ENCODE measurements at places on chromosomes 16 and 17.
A peak's percentile ranks its signal among the peaks of the same experiment; 100 is the strongest.

GRCh38 chr16:48294724-48295123 is 47.4 kb upstream of the ABCC11 start:
- DNase-seq: no peak

DNA sequence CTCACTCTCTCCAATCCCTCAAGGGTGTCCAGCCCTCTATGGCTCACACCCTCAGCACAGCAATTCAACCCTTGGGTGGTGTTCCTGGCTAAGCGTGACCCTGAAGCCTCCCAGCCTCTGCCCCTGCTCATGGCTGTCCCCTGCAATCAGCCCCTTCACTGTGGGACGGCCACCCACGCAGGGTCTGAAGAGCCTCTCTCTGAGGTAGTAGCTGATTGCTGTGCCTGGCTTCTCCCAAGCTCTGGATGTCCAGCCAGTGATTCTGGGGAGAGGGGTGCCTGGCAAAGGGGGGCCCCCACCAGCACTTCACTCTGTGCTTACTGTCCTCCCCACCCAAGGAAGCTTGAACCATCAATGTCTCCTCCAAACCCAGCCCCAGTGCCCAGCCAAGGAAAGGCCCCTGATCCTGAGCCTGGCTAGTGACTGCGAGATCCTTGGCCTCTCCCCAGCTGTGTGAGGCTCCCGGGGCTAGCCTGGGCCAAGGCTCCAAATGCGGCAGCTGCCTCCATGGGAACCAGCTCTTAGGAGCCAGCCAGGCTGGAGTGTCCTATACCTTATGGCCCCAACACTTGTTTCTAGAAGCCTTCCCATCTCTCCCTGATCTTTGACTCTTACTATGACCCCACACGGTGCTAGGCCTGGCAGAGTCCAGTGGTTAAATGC is 9.9 kb downstream of the MTSS2 start:
- DNase-seq: no peak

GRCh38 chr16:15457958-15458357 is 23.6 kb downstream of the BMERB1 start:
- no peak for DNase-seq

GRCh38 chr16:86681031-86681756 is 102.8 kb downstream of the FOXL1 start:
- no peak for DNase-seq

DNA sequence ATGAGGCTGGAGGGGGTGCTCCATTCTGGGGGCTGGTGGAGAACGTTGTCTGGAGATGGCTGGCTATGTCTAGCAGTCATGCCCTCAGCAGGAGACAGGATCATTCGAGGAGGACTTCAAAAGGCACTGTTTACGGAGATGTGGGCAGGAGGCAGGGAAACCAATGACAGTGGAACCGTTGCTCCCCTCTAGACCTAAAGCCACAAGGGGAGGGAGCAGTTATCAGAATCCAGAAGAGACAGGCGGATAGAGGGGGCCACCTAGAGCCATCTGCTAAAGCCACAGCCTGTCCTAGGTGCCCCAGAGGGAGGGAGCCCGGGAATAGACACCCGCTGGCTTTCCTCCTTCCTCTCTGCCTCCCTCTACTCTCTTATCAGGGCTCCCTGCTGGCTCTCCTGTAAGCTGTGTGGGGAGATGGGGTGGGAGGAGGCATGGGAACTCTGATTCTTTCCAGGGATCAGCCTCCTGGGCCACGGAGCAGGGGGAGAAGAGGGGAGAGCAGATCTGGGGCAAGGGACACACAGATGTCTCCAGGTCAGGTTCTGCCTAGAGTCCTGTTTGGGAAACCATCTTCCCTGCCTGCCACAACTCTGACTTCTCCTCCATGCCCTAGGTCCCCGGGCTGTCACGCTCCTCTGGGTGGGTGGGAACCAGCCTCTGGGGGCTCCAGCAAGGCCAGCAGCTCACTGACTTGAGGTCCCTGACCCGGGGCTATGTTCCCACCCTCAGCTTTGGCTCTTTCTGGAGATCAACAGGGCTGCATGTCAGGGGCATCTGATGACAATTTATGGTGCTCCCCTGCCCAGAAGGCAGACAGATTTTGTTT is 42.3 kb downstream of the IRX3 start:
- DNase-seq: no peak

DNA sequence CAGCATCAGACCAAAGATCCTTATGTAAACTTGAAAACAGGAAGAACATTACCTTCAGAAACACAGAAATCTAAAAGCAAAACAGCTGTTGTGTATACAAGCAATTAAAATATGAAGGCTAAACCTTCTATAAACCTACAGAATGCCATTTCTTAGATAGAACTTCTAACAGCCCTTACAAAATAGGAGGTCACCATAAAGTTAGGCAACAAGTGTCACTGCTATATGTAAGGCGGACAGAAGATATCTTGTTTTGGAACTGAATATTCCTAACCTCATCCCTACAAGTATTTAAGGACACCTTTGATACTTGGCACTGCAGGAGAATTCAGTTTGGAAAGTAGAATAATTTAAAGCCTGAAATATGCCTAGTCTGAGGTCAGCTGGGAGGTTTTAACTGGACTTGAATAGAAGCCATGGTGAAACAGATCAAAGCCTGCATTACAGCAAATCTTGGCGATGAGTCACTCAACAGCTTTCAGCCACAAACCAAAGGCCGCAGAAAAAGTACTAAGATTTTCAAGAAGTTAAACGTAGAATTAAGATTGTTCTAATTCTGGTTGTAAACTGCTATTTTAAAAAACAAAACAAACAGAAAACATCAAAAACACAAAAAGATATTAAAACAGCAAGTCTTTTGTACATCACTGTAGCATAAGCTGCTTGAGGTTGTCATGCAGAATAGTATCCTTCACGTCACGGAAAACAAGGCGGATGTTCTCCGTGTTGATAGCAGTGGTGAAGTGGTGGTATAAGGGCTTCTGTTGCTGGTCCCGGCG is 42.7 kb downstream of the GNA13 start:
- DNase-seq: peak; percentile 73

DNA sequence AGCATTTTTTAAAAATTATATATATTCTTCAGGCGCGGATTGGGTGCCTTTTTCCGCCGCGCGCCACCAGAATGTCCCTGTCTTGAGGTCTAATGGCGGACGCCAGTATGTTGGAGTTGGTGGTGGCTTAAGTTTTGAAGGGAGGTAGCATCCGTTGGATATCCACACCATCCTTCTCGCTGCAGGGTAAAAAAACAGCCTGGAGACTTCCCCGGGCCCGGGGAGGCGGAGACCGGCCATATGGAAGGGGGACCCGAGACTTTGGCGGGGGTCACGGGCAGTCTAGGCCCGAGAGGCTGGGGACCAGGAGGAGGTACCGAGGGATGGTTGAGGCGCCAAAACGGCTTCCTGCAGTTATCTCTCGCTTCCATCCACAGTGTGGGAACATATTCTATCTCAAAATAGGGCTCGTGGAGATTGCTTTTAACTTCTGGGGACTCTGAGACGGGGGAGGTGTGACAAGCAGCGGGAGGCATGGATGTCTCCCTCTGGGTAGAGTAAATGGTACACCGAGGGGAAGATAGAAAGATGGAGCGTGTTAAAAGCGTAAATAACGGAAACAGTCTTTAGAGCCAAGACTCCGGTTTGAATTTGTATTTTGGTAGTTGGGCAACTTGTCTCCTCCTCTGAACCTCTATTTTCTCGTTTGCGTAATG is at the start of gene SF3B3:
TSS of gene SF3B3 (plus strand) at position 74 of the 656 bp plus-strand sequence. CDS start 2,841 bp downstream, outside the sequence.
- DNase-seq: no peak

- no peak for DNase-seq
Observed at GRCh38 chr17:5591966-5592365, 7.7 kb upstream of the NLRP1 start.

DNA sequence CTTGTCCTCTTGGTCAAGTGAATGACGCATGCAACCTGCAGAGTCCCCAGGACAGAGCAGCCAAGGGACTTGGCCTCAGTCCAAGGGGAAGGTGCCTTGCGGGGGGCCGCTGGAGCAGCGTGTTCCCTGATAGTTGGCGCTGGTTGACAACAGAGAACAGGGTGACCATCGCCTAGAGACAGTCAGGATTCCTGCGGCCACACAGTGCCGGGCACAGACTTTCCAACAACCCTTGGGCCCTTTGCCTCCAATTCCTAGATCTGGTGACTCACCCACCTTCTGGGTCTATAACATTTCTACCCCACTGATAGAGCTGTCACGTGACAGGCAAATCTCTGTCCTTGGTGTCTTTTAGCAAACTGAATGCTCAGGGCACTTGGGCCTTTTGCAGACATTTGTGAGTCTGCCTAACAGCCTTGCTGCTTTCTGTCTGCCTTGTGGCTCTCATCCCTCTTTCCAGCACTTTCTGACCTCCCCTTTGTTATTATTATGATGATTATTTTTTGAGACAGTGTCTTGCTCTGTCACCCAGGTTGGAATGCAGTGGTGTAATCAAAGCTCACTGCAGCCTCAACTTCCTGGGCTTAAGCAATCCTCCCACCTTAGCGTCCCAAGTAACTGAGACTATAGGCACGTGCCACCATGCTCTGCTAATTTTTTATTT is 11.9 kb upstream of the TEDC2 start:
- no peak for DNase-seq

DNA sequence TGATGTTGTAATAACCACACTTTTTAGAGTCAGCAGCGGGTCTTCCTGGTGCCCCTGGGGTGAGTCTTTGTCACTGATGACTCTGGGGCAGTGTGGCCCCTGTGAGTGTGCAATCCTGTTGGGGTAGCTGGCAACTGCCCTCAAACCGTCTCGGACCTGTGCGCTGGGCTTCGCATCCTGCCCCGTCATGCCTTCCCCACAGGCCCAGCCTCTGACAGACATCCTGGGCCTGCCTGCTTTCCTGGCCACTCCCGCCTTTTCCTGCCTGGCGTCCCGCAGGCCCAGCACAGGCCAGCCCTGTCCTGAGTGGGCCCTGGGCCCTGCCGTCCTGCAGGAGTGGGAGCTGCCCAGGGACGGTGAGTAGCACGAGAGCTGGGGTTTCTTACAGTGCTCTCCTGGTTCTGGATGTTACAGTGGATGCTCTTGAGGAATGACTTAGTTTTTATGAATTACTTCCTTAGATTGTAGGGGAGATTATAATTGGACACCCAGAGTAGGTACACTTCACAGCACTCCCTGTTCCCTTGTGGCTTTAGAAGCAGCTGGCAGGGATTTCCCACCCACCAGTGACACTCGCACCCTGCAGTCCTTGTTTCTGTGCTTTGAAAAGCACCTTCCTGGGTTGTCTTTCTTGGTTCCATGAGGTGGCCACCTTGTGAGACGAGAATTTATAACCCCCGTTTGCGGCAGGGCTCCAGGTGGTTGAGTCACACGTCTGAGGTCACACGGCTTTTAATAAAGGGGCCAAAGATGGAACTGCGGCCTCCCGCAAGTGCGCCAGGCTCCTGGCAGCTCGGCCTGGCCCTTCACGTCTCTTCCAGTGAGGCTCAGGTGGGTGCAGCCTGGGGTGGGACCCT is 50.0 kb upstream of the CAPN15 start:
- DNase-seq: no peak

DNA sequence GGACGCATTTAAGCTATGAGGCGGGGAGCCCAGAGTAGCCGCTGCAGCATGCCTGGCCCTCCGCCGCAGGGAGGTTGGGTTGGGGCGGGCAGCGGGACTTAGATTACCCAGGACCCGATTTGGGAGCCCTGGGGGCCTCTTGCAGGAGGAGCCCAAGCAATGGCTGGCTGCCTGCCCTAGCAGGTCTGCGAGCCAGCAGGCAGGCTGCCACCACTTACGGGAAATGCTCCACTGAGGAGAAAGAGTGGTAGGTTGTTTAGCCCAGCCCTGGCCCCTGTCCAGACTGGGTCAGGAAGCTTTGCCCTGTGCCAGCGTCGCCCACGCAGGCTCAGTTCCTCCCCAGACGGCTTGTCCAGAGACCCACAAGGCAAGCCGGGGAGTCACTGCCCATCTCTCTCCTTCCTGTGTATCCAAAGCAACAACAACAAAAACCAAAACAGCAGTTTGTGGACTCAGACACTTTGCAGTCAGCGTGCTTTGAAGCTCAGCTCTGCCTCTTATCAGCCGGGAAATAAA is 10.3 kb upstream of the TVP23A start:
- DNase-seq: peak; percentile 4

DNA sequence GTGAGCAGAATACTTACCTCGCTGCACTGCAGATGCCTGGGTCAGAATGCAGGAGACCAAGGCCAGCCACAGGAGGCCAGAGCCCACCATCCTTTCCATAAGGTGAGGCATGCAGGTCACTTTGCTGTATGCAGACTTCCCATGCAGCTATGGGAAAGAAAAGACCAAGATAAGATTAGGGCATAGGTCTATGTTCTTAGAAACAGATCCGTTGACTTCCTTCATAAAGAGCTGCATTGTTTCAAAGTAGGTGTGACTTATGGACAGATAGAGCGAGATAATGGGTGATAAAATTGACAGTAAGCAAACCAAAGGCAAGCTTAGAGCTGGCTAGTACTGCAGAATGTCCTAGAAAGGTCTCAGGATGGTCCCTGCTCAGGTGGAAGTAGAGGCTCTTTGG is 992 bp downstream of the GP2 start:
- no peak for DNase-seq

DNA sequence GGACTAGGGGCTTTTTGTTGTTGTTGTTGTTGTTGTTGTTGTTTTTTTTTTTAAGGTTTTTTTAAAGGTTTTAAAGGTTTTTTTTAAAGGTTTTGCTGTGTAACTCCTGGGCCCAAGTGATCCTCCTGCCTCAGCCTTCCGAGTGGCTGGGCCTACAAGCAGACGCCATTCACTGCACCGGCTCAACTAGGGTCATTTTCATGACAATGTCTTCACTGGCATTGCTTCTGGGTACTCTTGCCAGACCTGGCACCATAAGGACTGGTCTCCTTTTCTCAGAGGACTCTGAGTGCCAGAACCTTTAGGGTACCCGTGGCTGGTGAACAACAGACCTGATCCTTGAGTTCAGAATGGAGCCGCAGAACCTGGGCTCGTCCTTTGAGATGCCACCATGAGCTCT is 20.4 kb downstream of the POLR3E start:
- DNase-seq: no peak

GRCh38 chr16:4700380-4700996 is 7.1 kb downstream of the NUDT16L1 start:
- no peak for DNase-seq

DNA sequence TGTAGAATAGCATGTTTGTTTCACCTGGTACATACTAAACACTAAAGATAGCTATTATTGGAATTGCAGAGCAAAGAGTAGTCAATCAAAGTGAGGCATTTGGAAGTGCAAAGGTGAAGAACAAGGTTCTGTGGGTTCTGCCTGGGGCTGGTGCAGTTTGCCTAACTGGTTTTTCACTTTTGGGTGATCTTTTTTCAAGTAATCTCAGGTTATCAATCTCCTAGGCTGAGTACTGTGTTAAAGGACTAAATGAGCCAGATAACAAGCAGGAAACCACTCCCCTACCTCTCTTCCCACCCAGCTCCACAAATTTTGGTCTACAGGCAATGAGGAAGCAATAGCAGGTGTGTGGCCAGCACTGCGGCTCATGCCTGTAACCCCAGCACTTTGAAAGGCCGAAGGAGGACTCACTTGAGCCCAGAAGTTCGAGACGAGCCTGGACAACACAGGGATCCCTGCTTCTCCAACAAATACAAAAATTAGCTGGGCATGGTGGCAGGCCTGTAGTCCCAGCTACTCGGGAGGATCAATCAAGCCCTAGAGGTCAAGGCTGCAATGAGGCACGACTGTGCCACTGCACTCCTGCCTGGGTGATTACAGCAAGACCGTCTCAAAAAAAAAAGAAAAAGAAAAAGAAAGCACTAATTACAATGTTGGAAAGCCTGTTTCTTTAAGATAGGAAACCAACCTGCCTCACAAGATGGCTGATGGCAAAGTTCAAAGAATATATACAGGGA is 2.0 kb upstream of the NTAN1 start:
- no peak for DNase-seq

- no peak for DNase-seq
Observed at GRCh38 chr16:28495098-28495793, 803 bp downstream of the APOBR start.

- DNase-seq: no peak
Observed at GRCh38 chr17:49742166-49742638, 21.7 kb downstream of the FAM117A start.

Data from non-pigmented ciliary epithelial cell (primary cell).